AG10803 (cell line): ENCODE measurements at places on chromosomes 11 and 22.

DNA sequence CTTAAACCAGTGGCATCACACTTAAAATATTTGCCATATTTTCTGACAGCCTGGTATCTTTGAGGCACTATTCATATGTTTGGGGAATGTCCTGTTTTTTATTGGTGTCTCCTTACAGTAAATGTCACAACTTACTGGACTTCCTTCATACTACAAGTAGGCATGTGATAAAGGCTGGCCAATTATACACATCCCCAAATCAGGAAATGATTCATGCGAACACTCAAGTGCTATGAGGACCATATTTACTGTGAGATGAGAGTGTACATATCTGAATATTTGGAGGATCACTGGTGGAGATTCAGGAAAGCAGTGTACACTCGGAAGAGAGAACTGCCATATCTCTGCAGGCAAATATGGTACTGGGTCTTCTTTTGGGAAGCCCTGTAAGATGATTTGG is 913.8 kb upstream of the CHORDC1 start:
- DNase-seq = no peak

- DNase-seq = peak; percentile 82
Observed at GRCh38 chr11:86047275-86047991, 21.5 kb downstream of the PICALM start.

DNA sequence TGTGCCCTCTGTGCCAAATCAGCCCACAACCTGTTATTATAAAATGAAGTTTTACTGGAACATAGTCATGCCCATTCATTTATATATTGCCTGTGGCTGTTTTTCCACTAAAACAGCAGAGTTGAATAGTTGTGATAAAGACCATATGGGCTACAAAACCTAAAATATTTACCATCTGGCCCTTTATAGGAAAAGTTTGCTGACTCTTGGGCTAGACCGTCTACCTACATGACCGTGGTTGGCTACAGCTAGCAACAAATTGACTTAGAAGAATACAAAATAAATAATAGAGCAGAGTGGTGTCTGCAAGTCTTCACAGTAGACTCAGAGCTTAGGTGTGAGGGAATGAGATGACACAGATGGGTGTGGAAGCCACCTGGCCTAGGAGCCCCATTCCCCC is 11.2 kb upstream of the IL18BP start:
- no peak for DNase-seq

DNA sequence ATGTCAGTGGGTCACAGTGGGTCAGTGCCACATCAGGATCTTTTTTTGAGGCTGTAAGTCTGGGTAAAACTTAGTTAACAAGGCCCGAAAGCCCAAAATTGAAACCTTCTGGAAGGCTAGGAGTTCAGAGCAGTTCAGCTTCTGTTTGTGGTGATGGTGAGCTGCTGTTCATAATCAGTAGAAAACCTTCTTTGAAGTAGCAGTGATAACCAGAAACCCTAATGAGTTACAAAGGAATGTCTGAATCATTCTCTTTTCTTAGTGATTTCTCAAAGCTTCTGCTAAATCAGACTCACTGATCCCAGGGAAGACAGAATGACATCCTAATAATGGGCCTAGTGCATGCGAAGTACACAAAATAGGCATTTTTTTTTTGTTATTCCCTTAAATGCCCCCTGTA is 124.7 kb downstream of the PARVA start:
- peak; percentile 69 for DNase-seq

DNA sequence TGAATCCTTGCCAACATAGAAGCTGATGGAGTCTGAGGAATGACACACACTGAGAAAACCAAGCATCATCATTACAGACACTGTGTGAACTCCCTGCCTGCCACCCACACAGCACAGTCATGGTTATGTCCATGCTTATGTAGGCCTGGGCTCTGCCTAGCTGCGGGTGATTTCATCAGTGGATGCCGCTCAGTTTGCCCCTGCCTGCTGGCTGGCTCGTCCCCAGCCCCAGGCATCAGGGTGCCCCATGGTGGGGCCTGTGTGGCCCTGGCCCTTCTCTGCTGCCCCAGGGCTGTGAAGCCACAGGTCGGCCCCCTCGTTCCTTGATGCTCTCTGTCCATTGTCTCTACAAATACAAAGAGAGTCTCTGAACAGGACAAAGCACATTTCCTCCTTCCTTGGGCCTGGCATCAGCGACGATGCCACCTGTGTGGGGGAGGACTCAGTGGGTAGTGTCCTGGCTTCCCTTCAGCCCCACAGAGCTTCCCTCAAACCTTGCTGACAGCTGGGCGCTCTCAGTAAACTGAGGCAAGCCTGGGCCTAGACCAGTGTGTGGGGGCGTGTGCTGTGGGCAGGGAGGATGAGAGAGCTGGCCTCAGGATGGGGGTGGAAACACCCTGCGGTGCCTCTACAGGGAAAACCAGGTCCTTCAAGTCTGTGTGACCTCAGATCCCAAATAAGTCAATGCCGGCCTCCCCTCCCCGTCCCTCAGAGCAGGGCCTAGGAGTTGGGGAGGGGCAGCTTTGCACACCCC is 20.0 kb upstream of the TUB start:
- peak; percentile 70 for DNase-seq

DNA sequence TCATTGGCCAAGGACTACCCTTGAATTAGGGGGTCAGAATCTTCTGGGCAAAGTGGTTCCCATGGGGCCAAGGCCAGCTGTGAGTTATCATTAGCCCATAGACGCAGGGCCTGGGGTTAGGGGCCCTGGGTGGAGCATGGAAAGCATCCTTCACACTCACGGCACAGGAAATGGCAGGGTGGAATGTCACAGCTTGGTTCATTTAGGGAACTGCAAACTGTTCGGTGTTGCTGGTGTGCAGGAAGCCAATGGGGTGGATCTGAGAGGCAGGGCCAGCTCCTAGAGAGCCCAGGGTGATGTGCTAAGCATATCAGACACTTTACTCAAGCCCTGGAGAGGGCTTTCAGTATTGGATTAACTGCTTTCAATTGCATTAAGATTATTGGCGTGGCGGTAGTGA is 42.9 kb downstream of the TECTA start:
- no peak for DNase-seq

GRCh38 chr11:128318856-128319474 is 268.4 kb downstream of the ETS1 start:
- DNase-seq = no peak

GRCh38 chr11:70399681-70400112 is 1.4 kb downstream of the CTTN start:
- peak; percentile 95 for DNase-seq

DNA sequence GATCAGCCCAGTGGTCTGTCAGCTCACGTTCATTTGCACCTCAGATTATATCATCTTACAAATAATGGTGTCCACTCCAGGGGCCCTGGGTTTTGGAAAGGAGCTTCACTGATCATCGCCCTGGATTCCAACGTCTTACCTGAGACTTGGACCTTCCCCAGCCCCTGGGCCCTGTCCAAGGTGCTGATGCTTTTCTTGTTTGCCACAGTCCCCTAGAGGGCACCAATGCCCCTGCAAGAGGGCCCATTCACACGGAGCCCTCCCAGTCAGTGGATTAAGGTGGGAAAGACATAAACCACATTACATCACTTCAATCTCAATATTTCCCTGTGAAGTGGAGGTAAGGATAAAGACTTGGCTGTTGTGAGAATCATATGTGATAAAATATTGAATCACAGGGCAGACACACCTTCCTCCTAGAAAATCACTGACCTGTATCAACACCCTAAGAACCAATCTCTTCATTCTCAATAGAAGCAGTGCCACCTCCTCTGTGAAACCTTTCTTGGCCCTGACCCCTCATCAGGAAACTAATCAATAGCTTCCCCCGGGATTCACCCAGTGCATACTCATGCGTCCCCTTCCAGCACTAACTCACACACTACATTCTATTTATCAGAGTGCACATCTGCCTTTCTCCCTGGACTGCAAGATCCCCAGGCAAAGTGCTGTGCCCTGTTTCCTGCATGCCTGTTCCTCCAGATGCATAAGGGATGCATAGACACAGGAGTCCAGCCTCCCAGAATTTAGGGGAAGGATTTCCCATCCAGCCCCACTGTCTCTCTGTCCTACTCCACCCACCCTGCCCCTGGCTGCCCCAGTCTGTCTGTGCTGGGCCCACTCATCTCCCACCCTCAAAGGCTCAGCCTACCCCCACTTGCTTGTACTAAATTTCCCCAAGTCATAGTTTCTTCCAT is 167.0 kb downstream of the BUD13 start:
- no peak for DNase-seq

GRCh38 chr11:88087337-88087736 is 87.9 kb downstream of the RAB38 start:
- DNase-seq = no peak

DNA sequence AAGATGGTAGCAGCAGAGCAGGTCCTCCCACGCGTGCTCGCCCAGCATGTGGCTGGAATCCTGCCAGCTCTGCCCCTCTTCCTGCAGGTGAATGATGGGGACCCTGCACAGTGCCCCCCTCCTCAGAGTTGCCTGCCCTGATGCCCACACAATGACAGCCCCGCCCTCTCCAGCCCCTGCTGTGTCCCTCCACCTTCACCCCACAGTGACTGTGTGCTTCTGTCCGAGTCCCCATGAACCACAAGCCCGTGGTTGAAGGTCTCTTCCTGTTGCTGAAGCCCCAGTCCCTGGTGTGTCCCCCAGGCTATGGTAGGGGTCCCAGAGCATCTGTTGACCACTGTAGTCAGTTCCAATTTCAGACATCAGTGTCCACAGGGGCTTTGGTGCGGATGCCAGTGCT is 71.0 kb downstream of the BRD1 start:
- no peak for DNase-seq

DNA sequence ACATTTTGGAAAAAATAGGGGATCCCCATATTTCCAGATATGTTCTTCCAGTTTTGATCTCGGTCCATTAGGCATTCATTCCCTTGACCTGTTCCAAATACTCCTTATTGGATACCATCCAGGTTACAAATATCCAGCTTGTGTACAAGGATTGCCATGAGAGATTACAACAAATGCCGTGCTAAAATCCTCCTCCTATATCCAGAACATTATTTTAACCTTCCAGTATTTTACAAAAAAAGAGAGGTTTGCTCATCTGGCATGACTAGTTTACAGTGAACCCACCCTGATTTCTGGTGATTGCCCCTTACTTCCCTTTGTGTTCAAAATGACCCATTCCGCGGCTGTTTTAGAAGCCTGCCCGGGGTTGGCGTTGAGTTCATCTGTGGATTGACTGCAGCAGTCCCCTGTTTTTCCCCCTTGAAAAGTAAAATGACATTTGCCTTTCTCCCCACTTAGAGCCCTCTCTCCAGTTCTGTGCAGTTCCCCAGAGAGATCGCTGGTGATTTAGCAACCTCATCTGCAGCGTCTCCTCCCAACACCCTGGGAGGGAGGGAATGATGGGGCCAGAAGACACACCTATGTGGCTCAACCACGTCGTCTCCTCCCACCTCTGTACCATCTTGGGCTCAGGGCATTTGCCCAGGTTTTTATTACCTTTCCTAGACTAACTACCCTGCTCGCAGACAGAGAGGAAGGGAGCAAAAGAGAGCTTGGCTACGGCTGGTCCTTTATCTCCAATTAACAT is 73.6 kb downstream of the DSCAML1 start:
- no peak for DNase-seq

DNA sequence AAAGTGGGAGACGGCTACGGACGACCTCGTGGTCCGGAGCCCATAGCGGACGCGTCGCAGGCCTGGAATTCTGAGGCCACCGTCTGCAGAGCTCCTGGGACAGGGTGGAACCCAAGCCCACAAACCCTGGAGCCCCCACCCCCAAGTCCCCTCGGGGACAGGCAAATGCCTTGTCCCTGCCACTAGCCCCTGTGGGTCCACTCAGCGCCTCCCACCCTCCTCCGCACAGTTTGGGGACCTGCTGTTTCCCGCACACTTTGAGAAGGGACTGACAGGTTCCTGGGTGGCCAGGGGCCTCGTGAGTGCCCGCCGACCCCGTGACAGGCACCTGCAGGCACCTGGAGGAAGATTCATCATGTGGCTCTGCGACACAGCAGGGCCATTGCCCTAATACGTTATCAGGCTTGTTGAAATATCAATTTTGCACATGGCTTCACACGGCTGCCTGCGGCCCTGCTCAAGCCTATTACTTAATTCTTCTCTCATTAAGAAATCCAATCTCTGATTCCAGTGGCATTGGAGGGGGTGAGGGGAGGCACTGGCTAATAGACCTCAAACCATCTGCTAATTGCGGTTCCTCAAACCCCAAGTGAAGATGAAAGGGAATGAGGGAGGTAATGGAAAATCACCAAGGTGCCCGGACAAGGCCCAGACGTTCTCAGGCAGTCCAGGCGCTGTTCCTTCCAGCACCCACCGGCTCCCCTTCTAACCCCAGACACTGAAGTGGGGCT is 672.5 kb downstream of the BRD1 start:
- DNase-seq = no peak

GRCh38 chr11:359181-359714 is 10.1 kb upstream of the B4GALNT4 start:
- no peak for DNase-seq

- no peak for DNase-seq
Observed at GRCh38 chr11:83695046-83695445, 408.9 kb upstream of the CCDC90B start.

GRCh38 chr11:117814204-117814765 is 10.3 kb downstream of the FXYD2 start:
- no peak for DNase-seq

DNA sequence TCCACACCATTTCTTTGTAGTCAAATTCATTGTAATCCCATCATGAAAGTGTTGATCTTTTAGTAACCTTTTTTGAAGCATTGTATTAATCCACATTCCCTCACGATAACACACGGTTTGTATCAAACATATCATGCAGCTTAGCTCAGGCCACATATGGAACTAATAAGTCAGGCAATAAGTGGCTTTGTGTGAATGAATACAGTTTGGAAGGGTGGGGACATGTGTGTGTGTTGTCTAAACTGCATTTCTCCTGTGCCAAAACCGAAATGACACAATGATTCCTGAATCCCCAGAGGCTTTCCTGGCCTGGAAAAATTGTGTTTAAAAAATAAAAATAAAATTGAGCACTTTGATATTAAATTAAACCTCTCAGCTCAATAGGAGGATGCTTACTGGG is 98.3 kb downstream of the WNT11 start:
- DNase-seq = peak; percentile 80

GRCh38 chr11:95680169-95680929 is 109.2 kb downstream of the FAM76B start:
- peak; percentile 91 for DNase-seq

DNA sequence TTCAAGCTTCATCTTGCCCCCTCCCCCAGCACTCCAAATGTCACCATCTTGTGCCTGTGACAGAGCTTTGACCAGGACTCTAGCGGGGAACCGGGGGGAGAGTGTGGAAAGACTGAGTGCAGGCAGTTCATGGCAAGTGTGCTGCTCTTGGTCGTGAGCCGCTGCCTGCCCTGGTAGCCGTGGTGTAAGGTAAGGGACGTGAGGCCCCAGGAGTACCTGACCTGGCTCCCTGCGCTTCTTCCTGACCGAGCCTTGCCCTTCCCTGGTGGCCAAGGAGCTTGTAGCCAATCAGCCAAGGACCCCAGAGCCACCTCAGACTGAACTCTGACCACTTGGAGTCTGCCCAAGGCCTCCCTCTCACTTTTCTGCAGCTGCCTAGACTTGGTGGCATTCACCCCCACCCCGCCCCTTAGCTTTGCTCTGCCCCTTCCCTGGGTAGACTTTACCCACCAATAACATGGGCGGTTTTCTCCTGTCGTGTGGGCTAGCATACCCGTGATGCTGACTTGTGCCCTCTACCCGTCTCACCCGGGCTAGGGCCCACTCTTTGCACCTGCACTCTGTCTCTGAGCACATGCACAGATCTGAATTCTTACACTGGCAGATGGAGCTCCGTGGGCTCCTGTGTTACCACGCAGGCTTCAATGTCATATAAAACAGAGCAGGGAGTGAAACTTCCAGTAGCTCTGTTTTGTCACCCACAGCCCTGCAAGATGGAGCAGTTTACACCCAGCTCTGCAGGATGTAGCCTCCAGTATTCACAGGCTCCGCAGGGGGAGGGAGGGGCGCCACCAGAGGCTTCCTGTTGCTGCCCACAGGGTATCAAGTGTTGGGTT is 1.5 kb downstream of the DGKZ start:
- no peak for DNase-seq
